Peyer's patch (tissue), 4 donors: ENCODE measurements at places on chromosomes 3 and 15. TPM values are rescaled to one million over a fixed set of nuclear protein-coding genes. Genes with fewer than 3 reads are reported as not detected.
A peak's percentile ranks its signal among the peaks of the same experiment; 100 is the strongest.

Gene CISH
- total RNA-seq = 10.3 TPM

Gene YEATS2
- 24.3 TPM for total RNA-seq

Gene CPA3
- total RNA-seq = 0.70 TPM

Gene PTPN23
- 95.6 TPM for total RNA-seq

Gene PARP16
- total RNA-seq = 7.0 TPM

Gene CYP1A1
- total RNA-seq = not detected

Gene TPM1
- 575 TPM for total RNA-seq

GRCh38 chr15:65994832-65995231 is 125.5 kb downstream of the RAB11A start:
- no peak for DNase-seq

- no peak for DNase-seq
These were observed 214.3 kb downstream of the SQOR start for GRCh38 chr15:45849136-45849535.

- no peak for DNase-seq
These were observed 157.2 kb downstream of the TIGIT start for GRCh38 chr3:114451051-114451451.

DNA sequence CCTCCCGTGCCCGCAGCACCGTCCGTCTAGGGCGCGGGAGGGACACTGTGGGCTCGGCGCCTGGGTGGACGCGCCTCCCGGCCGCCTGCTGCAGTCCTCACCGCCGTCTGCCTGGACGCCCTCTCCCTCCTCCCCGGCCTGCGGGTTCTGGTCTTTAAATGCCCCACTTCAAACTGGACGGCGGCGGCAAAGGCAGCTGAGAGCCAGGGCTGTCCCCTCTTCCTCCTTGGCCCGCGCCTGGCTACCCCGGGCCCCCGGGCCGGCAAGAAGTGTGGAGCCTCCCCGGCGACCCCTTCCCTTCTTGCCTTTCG is 426 bp downstream of the CBLB start:
- peak; percentile 77 for DNase-seq

- no peak for DNase-seq
These were observed 152.8 kb upstream of the GOLGA6L4 start for GRCh38 chr15:84082739-84083138.

DNA sequence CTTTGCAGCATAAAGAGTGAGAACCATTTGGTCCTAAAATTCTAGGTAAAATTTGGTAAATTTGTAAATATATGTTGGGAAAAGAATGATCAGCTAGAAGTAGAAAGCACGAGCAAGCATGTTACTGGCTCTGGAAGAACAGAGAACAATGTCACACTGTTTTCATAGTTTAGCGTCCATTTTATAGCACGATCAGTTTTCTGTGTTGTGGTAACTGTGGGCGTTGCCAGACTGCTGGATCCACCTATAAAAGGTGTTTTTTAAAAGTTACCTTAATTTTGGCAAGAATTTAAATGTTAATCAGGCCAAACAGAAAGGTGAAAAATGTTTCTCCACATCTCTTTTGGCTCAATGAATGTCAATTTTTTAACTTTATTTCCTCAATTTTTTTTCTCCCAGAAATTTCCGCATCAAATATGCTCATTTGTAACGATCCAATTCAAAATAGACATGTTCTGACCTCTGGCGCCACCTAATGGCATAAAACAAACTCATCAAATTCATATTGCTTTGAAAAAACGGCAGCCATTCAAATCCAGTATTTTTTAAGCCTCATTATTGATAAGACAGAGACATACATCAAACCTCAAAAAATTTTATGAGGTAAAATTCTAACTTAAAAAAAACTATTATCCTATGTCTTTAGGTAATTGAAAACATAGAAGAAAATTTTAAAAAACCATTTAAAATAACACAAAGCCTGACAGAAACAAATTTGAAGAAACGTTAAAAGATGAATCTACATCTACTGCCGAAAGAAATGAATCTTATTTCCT is 5.5 kb upstream of the GP5 start:
- peak; percentile 72 for DNase-seq

- DNase-seq = peak; percentile 55
These were observed 110.6 kb upstream of the MEF2A start for GRCh38 chr15:99454941-99455788.

DNA sequence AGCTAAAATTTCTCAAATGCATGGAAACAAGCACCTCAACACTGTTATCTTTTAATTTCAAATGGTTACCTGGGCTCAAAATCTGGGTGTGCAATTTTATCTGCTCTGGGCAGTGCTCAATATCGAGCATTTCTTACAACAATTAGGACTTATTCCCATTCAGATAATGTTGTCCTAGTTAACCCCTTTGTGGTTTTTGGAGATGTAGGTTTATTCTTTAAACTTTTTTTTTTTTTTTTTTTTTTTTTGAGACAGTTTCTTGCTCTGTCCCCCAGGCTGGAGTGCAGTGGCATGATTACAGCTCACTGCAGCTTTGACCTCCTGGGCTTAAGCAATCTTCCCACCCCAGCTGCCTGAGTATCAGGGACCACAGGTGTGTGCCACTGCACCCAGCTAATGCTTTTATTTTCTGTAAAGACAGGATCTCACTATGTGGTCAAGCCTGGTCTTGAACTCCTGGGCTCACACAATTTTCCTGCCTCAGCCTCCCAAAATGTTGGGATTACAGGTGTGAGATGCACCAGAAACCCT is 4.4 kb upstream of the ATP2C1 start:
- no peak for DNase-seq

DNA sequence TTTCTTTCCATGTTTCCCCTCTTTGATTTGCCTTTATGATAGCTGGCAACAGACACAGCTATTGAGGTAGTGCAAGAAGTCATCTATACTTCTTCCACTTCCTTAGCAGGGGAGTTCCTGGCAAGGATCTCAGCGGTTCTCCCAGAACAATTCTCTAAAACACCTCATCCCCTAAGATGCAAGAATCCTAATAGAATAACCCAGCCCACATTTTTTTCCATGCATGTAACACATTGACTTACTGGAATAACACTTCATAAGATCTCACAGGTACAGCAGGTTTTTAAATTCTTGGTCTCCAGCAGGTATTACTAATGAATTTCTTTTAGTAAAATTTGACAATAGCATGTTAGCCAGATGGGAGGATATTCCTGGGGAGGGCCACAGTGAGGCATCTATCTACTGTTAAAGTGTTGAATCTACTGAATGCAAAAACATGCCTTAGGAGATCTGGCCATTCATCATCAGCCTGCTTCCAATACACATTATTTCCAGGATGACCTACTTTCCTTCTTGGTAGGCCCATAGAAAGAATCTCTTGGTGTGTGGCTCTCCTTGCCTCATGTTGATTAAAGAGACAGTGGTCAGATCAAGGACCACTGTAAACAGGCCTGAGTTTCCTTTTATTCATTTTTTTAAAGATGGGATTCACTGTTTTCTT is 78.5 kb downstream of the RAD18 start:
- no peak for DNase-seq

DNA sequence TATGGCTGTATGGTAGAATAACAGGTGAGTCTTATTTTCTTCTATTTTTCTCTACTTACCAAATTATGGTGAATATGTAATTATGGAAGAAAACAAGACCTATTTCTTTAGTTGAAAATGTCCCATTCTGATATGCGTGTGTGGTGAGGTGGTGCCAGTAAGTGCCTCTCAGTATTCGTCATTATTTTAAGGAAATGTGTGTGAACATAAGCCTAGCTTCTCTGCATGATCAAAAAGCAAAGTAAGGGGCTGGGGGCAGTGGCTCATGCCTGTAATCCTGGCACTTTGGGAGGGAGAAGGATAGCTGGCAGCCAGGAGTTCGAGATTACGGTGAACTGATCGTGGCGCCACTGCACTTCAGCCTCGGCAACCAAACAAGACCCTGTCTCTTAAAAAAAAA is 26.0 kb downstream of the LARS2 start:
- DNase-seq = no peak

- DNase-seq = no peak
These were observed 130.4 kb upstream of the PLXNA1 start for GRCh38 chr3:126852511-126852910.

GRCh38 chr3:30646181-30646876 is 39.9 kb downstream of the TGFBR2 start:
- no peak for DNase-seq

DNA sequence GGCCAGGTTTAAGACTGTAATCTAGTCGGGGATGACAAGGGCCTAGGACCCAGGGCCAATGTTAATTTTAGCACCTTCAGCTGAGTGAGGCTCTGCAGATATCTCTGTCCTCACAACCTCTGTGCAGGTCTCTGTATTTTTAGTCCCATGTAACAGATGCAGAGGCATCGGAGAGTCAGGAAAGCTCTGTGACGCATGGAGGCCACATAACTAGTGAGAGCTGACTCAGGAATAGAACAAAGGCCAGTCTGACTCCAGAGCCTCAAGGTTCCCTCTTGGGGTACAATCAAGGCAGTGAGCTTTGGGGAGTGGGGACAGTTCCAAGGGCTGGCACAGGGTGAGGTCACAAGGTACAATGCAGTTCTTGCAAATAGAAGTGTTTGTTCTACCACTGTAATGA is 31.0 kb downstream of the FSTL1 start:
- DNase-seq = no peak

DNA sequence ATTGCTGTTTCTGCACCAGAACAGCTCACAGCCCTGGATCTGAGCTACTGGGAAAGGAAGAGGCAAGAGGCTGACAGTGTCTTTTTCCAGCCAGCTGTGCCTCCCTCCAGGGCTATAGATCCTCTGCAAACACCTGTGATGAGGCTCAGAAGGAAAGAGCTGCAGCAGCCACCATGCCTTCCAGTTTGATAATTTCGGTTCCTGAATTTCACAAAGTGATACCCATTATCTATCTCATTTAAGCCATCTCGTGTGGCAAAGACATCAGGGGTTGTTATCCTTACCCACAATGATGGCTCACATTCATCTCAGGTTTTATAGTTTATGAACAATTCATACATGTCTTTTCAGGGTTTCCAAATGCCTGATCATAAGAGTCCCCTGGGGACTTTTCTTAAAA is 1.8 kb upstream of the LARP6 start:
- no peak for DNase-seq

- DNase-seq = no peak
These were observed 47.7 kb upstream of the RASGRP1 start for GRCh38 chr15:38612159-38612863.

GRCh38 chr15:86591994-86592735 is 512.5 kb downstream of the AGBL1 start:
- DNase-seq = no peak

DNA sequence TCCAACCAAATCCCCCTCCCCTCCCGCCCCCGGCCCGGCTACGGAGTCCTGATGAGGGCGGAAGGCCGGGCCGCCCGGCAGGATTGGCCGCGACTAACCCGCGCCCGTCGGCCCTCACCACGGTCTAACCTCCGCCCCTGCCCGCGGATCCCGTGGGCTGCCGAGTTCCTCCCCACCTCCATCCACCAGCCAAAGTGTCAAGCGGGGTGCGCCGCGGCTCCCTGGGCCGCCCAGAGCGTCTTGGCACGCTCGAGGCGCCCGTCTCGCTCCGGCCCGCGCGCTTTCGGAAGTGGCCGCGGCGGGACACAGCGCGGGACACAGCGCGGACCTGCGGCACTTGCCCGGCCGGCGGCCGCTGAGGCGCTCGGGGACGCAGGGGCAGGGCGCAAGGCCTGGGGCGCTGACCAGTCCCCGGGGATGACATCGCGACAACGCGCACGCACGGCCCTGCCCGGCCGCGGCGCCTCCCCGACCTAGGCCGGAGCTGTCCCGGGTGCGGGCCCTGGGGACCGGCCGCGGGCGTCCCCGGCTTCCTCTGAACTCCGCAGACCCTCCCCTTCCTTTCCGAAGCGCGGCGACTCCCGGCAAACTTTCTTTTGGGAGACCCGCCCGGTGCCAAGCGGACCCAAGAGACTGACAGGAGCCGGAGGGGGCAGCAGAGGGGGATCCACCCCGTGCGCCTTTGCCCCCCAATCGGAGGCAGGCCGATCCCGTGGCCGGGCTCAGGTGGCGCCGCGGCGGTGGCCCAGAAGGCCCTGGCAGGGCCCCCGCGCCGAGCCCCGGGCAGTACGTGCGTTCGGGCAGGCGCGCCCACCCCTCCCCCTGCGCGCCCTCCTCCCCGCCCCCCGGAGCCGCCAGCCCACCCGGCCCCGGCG is 112.8 kb upstream of the ICE2 start:
- peak; percentile 64 for DNase-seq

GRCh38 chr3:54376142-54376807 is 253.9 kb downstream of the CACNA2D3 start:
- DNase-seq = no peak

DNA sequence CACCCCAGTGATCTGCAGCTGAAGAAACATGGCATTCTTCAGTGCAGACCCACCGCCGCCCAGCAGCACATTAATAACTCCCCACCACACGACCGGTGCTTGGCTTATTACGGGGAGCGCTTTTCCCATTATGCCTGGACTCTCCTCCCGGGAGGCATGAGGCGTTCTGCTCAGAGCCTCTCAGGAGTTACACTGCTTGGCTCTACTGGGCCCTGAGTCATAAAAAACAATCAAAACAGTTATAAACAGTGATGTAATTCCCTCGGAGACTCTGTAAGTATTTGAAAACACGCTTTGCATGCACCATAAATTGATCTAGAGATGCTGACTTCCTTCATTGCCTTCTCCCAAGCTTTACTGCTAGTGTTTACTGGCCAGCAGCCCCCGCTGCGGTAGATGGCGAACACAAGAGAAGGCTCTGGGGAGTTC is 77.1 kb upstream of the SNRPA1 start:
- DNase-seq = no peak

- DNase-seq = no peak
These were observed 42.3 kb downstream of the RAB8B start for GRCh38 chr15:63231706-63232105.

DNA sequence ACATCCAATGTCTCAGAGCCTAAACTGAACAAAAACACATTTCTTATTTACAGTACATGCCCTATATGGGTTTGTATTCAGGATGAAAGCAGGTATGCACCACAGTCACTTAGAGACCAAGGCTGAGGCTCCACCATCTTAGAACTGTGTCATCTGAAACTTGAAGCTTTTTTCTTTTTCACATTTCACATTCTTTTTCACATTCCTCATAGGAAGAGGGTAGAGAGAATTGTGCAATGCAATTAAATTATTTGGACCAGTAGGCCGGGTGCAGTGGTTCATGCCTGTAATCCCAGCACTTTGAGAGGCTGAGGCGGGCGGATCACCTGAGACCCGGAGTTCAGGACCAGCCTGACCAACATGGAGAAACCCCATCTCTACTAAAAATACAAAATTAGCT is 591.0 kb downstream of the MECOM start:
- no peak for DNase-seq

GRCh38 chr15:48334260-48334659 is 3.0 kb downstream of the DUT start:
- DNase-seq = no peak

- no peak for DNase-seq
These were observed 69.0 kb downstream of the TIGIT start for GRCh38 chr3:114362815-114363214.

- no peak for DNase-seq
These were observed 767 bp downstream of the EPM2AIP1 start for GRCh38 chr3:36991923-36992805.

GRCh38 chr3:186526256-186526606 is 17.9 kb downstream of the CRYGS start:
- peak; percentile 77 for DNase-seq
